Inflammatory macrophage (primary cell): ENCODE measurements at places on chromosomes 12 and 14.
A peak's percentile ranks its signal among the peaks of the same experiment; 100 is the strongest.

DNA sequence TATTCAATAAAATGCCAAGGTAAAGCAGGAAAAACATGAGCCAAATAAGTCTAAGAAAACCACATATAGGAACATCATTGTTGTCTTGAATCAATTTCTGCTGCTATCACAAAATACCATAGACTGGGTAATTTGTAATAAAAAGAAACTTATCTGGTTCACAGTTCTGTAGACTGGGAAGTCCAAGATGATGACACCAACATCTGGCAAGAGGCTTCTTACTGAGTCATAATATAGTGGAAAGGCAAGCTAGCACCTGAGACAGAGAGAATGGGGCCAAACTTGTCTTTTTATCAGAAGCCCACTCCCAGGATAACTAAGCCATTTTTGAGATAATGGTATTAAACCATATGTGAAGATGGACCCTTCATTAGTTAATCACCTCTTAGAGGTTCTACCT, 975.9 kb downstream of the FLRT2 start:
- no peak for DNase-seq

GRCh38 chr14:30287579-30288445, 271.1 kb upstream of the G2E3 start:
- DNase-seq, result no peak

GRCh38 chr12:76451528-76451927, 103.3 kb upstream of the BBS10 start:
- DNase-seq, result no peak

DNA sequence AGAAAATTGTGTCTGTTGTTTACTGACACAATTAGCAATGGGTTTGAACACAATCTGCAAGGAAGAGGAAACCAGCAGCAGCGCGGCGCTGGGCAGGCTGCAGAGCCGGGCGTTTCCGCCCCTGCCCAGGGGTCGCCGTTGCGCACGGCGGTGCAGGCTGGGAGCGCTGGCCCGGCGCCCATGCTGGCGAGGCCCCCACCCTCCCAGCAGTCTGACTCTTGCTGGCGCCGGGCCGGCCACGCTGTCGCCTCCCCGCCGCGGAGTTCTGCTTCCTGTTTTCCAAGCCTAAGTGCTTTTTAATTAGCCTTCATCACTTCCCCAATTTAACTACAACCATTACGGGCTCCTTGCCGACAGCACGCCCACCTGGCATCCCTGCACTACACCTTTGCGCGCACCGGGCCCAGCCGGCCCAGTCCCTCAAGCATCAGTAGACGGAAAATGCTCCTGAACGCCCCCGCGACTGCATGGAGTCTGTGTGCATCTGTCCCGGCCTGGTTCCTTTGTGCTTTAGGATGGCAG, 212.1 kb downstream of the GXYLT1 start:
- peak; percentile 81 for DNase-seq

GRCh38 chr12:29146196-29146595, 2.9 kb upstream of the FAR2 start:
- DNase-seq, result no peak

DNA sequence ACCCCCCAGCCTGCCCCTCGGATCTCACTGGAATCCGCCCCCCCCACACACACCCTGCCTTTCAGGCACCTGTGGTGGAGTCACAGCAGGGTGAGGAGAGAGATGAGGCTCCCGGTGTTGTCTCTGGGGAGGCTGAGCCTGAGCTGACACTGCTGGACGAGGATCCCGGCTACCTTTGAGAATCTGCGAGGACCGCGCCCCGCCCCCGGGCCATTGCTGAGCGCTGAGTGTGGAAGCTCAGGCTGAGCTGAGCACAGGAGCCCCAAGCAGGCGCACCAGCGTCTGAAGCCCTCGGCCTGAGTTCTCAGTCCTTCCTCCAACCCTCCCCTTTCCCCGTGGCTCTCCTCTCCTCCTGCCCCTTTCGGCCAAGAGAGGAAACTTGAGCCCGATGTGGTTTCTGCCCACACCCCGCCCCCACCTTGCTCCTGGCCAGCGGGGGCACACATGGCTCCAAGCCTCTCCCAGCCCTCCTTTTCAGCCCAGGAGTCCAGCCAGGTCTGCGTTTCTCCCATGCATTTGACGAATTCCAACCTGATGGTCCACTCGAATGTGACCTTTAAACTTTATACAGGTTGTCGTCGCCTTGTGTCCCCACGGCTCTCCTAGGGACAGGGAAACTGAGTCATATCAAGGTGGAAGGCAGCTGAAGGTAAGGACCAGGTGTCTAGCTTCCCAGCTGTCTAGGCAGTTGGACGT, at the start of gene NFE2:
Gene NFE2 (minus strand): TSS at position 284 of the 696 bp plus-strand sequence. CDS start 5,767 bp downstream, outside the sequence.
- peak; percentile 68 for DNase-seq

DNA sequence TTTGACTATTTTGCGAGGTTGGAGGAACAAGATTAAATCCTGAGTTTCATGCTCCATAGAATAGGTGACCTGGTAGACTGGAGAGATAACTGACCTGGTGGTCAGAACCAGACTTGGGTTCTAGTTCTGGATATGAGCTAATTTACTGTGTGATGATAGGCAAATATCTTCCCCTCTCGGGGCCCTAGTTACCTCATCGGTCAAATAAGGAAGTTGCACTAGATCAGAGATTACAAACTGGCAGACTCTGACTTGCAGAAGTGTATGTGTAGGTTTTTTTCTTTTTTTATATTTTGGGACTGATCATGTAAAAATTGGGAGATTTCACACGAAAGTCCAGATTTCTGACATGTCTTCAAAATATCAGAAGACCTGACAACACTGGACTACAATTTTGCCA, 37.0 kb downstream of the RPH3A start:
- DNase-seq, result peak; percentile 69

DNA sequence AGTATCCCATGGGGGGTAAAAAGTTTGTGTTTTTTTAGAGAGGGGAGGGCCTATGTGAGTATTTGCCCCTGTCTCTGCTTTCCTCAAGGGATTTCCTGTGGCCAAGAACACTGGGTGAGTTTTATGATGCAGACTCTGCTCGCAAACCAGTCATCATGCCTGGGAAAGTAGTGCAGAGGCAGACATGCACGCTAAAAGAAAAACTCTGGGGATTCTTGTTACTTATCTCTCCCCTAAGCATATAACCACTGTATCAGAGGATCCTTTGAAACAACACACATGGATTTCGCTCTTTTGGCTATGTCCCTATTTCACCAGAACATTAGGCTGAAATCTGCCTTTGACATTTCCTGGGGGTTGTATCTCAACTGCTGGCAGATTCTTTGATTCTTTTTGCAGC, 1845.8 kb upstream of the SEL1L start:
- DNase-seq, result no peak

DNA sequence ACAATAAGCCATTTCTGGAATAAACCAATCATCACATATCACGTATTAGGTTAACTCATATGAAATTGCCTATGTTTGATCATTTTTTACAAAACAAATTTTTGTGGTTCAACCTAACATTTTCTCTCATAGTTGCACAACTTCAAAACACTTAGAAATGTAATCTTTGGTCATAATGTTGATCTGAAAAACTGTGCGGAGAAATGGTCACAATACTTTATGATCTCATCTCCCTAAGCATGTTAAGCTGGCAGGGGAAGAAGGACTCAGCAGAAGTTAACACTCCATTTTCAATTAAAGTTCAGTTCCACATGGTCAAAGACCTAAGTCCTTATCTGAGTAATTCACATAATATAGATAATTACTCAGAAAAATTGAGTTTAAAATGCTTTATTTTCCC, 194.8 kb downstream of the CAPZA3 start:
- no peak for DNase-seq

GRCh38 chr14:37968664-37969240, 239.0 kb upstream of the SSTR1 start:
- no peak for DNase-seq
